Forelimb muscle (tissue), 1 donor: ENCODE measurements at places on chromosomes 12 and 14. TPM values are rescaled to one million over a fixed set of nuclear protein-coding genes. Genes with fewer than 3 reads are reported as not detected.

Gene DAO
- polyA plus RNA-seq, result not detected

Gene JAG2
- 40.4 TPM for polyA plus RNA-seq

Gene SYNDIG1L
- polyA plus RNA-seq, result 0.05 TPM

Gene LRRC9
- 0.47 TPM for polyA plus RNA-seq

Gene ERBB3
- polyA plus RNA-seq, result 187 TPM

Gene CLEC4C
- polyA plus RNA-seq, result 0.23 TPM

Gene SMOC1
- 5.1 TPM for polyA plus RNA-seq

Gene IKZF4
- polyA plus RNA-seq, result 9.4 TPM

Gene DCAF4
- 17.6 TPM for polyA plus RNA-seq

Gene INHBE
- polyA plus RNA-seq, result 3.8 TPM

Gene NRXN3
- polyA plus RNA-seq, result 0.58 TPM

Gene KRT83
- polyA plus RNA-seq, result not detected

Gene HOXC13
- polyA plus RNA-seq, result not detected

Gene ACOT4
- 0.29 TPM for polyA plus RNA-seq

Gene TAS2R9
- polyA plus RNA-seq, result not detected

Gene IGF1
- polyA plus RNA-seq, result 33.4 TPM

Gene OR4E2
- polyA plus RNA-seq, result not detected

Gene USP44
- polyA plus RNA-seq, result 1.00 TPM

Gene TMEM179
- 1.1 TPM for polyA plus RNA-seq

Gene SLC25A29
- polyA plus RNA-seq, result 41.0 TPM

Gene KCNJ8
- 35.0 TPM for polyA plus RNA-seq

Gene RHOF
- 2.6 TPM for polyA plus RNA-seq

Gene PMEL
- 1.1 TPM for polyA plus RNA-seq

Gene ACOT6
- not detected for polyA plus RNA-seq

Gene HPD
- polyA plus RNA-seq, result 0.08 TPM

Gene RPL10L
- 0.25 TPM for polyA plus RNA-seq

Gene NR4A1
- polyA plus RNA-seq, result 50.4 TPM

Gene BMP4
- 14.9 TPM for polyA plus RNA-seq

Gene MYH7
- 932 TPM for polyA plus RNA-seq

Gene FSCB
- polyA plus RNA-seq, result not detected

Gene SLC35E3
- 19.2 TPM for polyA plus RNA-seq

Gene KERA
- 38.1 TPM for polyA plus RNA-seq

Gene ZNF385A
- polyA plus RNA-seq, result 22.1 TPM

Gene PLEKHG7
- 0.13 TPM for polyA plus RNA-seq

Gene BIN2
- polyA plus RNA-seq, result 2.2 TPM

Gene DLGAP5
- 8.6 TPM for polyA plus RNA-seq

Gene ESPL1
- 4.3 TPM for polyA plus RNA-seq

Gene HNRNPA1
- polyA plus RNA-seq, result 1,643 TPM

Gene SRRM4
- polyA plus RNA-seq, result 0.22 TPM

Gene TAMALIN
- polyA plus RNA-seq, result 16.3 TPM
